ENCODE measurements at places on chromosomes 13 and 19.

GRCh38 chr13:98853771-98854221, 101.3 kb upstream of the SLC15A1 start:
- no peak for DNase-seq

GRCh38 chr13:43493496-43494000, 293.2 kb downstream of the ENOX1 start:
- no peak for DNase-seq

DNA sequence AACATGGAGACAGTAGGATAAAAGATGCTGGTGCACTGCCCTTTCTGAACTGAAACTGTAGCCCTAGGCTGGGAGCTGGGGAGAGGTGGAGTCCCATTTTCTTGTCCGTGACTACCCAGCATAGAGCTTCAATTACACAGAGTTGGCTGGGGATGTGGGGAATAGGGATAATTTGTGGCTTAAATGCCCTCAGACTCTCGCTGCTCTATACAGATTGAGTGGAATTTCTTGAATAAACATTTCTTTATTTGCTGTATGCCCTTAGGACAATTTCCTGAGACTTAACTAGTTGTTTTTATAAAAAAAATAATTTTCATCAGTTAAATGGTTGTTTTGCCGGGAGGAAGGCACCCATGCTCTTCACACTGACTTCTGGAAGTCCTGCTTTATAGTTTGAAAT, 7.2 kb downstream of the IGFL2 start:
- DNase-seq: no peak

GRCh38 chr13:49265822-49266221, 18.1 kb downstream of the CDADC1 start:
- DNase-seq: peak; percentile 34

GRCh38 chr19:34288381-34288780, 34.0 kb downstream of the GARRE1 start:
- no peak for DNase-seq

DNA sequence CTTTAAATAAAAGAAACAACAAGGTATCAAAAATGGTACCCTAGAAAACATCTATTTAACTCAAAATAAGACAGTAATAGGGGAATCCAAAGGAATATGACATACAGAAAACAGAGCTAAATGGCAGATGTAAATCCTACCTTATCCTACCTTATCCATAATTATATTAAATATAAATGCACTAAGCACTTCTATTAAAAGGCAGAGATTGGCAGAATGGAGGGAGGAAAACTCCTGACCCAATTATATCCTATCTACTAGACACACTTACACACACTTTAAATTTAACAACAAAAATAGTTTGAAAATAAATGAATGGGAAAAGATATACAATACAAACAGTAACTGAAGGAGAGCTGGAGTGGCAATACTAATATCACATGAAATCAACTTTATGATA, 14.4 kb downstream of the RNASEH2B start:
- DNase-seq: no peak

DNA sequence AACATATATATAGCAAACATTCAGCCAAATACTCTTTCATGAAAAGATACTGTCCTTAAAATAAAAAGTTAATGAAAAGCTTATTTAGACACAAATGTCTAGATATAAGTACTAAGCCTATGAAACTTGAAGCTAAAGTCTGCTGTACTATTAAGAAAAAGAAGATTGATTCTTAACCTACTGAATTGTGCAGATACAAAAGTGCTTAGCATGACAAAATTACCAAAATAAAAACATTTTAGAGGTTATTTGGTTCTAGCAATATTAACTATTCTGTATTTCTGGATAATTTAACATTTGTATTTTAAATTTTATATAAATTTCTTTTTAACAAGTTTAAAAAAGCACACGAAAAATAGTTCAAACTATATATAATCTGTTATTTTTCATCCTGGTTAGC, 8.8 kb downstream of the RNF6 start:
- DNase-seq: no peak

GRCh38 chr19:5048091-5048726, 79.3 kb downstream of the KDM4B start:
- no peak for DNase-seq

- no peak for DNase-seq
These were observed 278 bp upstream of the ZNF274 start for GRCh38 chr19:58182577-58182988.

DNA sequence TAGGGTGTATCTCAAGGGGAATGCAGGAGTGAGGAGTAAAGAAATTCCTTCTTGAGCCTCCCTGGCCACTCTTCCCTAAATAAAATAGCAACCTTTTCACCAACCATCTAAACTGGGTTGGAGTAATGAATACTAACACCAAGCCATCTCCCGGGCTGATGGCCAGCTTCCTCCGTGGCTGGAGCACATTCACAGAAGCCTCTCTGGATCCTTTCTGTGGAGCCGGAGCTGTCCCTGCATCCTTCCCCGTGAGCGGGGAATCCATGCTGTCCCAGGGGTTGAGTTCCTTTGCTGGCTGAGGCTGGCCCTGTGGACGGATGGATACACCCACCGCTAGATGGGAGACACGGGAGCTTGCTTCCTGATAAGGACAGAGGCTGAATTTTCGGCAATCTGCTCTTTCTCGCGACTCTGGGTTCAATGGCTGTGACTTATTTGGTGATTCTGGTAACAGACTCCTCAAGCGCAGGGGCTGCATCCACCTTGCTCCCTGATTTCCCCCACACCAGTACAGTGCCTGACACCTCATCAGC, 370.3 kb downstream of the ZNF536 start:
- no peak for DNase-seq

DNA sequence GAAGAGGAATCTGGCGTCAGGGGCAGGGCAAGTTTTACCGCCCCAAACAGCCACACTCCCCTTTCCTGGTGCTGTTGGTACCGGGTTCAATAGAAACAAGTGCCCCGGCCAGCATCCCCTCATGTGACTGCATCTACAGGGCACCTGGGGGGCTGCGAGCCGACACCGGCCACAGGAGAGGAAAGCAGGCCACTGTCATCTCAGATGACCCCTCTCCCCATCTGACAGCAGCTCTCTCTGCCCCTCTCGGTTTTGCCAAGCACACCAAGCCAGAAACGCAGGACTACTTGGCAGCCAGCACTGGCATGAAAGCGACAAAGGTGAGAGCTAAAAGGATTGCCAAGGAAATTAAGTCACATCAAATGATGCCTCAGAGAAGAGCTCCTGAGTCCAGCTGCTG, 37.1 kb downstream of the MLLT1 start:
- no peak for DNase-seq

DNA sequence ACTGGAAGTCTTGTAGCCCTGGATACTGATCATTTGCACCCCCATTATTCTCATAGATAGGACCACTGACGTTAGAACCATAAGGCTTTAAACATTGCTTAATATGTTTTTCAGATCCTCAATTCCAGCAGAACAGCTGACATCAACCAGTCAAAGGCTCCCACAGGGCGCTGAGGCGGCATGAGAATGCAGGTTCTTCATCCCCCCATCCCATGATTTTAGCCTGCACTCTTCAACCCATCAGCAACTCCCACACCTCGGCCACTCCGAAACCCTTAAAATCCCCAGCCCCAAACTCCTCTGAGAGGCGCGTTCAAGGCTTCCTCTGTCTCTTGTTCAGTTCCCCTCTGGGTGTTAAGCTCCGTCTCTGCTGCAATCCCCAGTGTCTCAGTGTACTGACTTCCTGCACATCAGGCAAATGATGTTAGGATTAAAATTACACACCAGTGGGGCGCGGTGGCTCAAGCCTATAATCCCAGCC, 24.3 kb upstream of the LAMP1 start:
- no peak for DNase-seq

DNA sequence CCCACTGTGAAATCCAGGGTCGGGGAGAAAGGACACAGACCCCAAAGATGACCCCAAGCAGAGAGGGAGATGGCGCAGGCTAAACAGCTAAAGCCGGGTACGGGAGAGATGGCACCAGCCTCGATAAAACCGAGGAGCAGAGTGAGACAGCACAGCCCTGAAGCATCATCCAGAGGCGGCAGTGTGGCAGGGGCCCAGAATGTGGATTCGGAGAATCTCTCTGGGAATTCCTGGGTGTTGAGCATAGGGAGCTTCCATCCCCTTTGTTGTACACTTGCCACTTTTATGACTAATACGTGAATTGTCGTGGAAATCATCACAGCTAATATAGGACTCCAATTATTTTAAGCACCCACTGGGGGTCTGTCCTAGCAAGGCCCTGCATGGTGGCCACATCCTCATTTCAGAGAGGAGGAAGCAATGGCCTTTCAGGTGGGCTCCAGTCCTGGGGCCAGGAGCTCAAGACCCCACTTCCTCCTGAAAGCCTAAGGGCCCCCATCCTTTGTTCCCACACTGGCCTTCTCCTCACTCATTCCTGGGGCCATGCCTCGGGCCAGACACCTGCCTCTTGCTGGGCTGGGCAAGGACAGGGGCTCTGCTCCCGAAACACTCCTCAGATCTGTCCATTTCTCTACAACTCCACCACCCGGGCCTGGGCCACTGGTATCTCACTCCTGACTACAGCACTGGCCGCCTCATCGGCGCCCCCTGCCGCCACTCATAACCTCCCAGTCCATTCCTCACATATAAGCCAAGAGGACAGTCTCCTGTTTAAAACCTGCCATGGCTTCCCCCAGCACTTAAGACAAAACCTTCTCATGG, 29.3 kb upstream of the ATP1A3 start:
- no peak for DNase-seq

- peak; percentile 15 for DNase-seq
These were observed 137.6 kb downstream of the GPC6 start for GRCh38 chr13:93364166-93364565.

Data from non-pigmented ciliary epithelial cell (primary cell).